H9 (cell line): ENCODE measurements at places on chromosomes 7 and 10.

- no peak for DNase-seq
Observed at GRCh38 chr10:123581656-123582055, 84.5 kb upstream of the GPR26 start.

DNA sequence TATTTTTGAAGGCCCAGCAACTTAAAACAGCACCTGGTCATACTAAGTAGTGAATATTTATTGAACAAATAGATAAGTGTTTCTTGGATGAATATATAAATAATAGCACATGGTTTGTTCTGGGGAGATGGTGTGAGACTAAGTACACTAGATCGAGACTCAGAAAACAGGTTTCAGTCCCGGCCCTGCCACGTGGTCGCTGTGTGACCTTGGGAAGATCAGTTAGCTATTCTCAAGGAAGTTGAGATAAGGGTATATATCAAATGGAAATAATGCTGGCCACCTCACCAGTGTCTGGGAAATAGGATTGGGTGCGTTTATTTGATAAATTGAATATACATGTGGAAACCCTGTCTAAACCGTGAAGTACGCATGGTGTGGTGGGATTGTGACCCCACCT is 354.6 kb downstream of the SDK1 start:
- DNase-seq = no peak

- peak; percentile 46 for DNase-seq
Observed at GRCh38 chr10:124152139-124153022, 59.0 kb upstream of the CHST15 start.

DNA sequence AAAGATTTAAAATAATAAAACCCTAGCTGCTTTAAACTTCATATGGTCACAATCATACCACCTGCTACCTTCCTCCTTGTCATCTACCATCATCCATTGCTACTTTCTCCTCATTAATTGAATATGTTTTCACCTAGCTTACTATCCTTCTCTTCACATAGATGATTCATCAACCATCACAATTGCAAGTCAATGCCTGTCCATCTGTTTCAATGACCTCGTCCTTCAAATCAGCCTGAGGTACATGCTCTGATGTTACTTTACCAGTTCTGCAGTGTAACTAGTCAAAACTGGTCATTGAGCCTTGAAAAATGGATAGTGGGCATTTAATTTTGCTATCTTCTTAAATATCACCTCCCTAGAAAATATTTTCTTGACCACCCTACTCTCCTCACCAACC is 164.7 kb downstream of the SEMA3E start:
- DNase-seq = no peak

DNA sequence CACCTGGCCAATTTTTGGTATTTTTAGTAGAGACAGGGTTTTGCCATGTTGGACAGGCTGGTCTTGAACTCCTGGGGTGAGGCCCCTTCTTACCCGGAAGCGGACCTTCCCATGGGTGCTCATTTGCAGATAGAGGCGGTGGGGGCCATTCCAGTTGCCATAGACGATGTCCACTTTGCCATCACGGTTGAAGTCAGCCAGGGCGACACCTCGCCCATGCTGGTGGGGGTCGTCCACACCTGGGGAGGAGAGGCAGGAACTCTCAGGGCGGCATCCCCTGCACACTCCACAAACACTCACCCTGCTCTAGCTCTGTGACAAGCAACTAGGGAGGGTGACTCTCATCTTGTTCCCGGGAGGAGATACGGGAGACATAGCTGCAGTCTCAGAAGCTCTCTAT is 54.9 kb downstream of the GOLGA7B start:
- DNase-seq = no peak

GRCh38 chr10:124173298-124173900 is 80.0 kb upstream of the CHST15 start:
- peak; percentile 23 for DNase-seq

DNA sequence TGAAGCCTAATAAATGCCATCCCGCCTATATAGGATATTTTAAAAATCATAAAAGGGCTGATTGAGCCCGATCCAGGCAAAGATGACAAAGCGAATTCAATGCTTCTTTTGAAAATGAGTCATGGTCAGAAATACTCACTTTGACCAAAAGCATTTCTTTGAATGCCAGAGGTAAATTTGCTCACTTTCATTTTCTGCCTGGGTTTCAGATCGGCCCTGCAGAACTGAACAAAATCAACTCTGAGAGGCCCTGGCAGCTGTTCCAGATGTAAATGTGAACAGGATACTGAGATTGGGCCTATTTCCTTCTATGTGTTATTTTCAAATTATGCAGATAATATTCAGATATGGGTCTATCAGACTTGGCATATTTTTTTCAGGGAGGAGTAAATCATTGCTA is 114.8 kb upstream of the ARID5B start:
- DNase-seq = no peak

GRCh38 chr7:116340943-116341907 is 130.9 kb downstream of the TES start:
- DNase-seq = no peak

DNA sequence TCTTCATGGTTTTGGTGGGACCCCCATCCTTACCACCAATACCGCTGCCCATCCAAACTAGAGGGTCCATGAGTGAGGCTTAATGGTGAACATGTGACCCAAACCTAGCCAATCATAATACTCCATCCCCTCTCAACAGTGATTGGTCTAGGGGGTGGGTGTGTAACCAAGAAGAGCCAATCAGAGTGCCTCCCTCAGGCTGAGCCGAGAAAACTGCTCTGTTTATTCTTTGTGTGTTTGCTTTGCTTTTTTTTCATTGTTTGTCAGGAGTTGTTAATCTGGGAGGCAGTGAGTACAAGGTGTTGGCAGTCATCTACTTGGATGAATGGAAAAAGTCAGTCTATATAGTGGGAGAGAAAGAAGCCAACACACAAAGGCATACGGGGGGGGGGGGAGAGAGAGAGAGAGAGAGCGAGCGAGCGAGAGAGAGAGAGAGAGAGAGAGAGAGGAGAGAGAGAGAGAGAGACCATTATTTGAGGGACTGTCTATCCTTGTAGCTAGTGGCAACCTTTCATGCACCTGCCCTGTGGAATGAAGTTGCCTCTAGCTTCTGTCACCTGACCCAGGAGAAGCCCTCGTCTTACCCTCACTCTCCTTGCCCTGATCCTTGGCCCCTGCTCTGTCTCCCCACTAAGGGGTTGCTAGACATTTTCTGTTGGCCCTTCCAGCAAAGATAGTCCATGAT is 441.7 kb downstream of the TYW1 start:
- DNase-seq = no peak

DNA sequence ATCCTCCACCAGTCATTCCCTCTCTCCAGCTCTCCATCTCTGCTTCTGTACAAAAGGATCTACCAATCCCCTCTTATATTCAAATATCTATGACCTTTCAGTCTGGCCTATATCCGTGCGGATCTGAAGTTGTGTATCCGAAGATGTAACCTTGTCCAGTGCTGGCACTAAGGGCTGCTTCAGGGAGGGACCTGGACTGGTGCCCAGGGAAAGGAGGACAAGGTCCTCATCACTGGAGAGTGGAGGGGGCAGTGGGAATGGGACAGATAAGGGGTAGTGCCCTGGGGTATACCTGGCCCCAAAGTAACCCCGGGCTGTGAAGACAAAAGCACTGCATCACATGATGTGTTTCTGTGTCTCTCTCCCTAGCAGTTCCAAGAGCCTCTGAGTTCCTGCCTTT is 1.8 kb downstream of the TMEM225B start:
- no peak for DNase-seq

DNA sequence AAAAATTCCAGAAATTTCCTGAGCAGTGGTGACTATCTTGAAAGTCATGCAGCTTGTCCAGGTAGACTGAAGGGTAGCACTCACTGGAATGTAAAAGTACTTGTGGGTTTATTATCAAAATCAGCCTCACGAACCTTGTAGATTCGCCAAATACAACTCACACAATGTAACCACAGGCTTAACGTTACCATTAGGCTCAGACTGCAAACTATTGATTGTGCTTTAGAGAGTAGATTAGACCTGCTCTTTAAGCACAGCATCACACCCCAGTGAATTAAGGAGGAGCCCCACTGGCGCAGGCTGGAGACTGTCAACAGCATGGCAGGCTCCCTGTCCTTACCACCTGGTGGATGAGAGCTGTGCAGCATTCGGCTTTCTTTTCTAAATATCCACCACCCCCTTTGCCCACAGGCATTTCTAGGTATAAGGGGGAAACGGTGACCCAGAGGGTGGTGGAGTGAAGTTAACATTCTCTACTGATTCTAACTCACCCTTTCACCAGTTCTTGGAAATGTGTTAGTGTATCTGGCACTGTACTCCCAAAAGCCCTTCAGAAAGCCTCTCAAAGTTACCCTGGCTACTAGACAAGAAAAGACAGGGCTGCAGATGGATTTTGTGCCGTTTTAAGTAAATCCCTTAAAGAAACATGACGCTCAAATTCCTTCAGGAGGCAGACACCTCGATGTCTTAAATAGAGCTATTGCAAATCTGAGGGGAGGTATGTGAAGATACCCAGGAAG is 56.6 kb downstream of the GSDME start:
- DNase-seq = no peak

DNA sequence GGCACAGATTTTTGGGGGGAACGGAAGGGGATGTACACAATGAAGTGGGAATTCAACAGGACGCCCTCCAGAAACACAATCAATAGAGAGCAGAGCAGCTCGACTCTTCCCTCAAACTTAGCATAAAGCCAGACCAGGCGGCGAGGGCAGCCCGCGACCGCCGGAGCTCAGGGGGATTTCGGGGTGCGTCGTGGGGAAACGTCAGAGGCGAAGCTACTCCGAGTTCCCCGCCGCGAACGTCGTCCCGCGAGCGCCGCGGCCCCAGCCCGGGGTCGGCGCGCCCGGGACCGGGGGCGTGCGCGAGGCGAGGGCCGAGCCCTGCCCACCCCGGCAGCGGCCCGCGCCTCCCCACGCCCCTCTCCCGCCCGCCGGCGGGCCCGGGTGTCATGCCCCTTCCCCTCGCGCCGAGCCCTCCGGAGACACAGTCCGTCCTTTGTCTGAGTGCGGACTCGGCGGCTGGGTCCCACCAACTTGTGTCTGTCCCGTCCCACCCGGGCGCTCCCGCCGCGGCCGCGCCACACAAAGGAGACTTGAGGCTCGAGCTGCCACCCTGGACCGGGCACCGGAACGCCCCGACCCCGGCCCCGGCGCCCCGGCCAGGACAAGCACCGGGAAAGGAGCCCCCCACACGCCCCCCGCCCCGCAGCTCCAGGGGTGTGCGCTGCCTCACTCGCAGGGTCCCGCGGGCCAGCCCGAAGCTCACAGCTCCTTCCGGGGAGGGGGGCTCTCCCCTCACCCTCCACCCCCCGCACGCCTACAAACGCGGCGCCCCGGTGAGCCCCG is 634 bp downstream of the EZH2 start:
- DNase-seq = no peak

- no peak for DNase-seq
Observed at GRCh38 chr10:100148353-100149211, 37.2 kb downstream of the ERLIN1 start.

GRCh38 chr7:111640416-111640815 is 78.1 kb upstream of the IMMP2L start:
- no peak for DNase-seq

DNA sequence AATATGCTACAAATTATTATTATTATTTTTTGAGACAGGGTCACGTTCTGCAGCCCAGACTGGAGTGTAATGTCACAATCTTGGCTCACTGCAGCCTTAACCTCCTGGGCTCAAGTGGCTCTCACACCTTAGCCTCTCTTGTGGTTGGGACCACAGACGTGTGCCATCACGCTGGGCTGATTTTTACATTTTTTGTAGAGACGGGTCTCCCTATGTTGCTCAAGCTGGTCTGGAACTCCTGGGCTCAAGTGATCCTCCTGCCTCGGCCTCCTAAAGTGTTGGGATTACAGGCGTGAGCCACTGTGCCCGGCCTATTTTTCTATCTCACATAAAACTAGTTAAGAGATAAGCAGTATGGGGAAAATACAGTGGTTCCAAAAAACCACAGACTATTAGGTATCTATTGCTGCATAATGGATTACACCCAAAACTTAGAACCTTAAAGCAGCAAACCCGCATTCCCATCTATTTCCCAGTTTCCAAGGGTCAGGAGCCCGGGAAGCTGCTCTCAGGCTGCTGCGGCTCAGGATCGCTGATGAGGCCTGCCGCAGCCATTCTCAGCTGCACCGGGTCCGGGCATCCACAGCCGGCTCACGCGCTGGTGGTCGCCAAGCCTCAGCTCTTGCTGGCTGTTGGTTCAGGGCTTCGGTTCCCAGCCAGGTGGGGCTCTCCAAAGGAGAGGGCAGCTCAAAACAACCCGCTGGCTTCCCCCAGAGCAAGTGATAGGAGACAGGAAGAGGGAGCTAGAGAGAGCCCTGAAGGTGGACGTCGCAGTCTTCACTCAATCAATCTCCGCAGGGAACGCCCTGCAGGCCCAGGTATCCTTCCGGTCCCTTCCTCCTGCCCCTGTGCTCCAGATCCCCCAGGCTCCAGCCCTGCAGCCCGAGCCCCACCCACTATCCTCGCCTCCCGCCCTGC is 128.2 kb downstream of the UBE2H start:
- DNase-seq = peak; percentile 99

DNA sequence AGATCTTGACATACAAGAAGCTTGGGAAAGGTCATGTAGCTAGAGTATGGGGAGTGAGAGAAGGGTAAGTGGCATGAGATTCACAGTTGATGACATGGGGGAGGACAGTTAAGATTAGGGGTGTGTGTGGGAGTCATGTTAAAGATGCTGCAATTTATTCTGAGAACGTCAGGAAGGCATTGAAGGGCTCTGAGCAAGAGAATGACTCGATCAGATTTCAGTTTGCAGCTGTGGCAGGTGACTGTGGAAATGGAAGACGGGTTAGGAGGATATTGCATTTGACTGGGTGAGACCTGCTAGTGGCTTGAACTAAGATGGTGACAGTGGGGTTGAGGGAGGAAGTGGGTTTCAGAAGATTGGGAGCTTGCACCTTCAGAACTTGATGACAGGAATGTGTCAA is 5.6 kb downstream of the CDC123 start:
- DNase-seq = no peak

DNA sequence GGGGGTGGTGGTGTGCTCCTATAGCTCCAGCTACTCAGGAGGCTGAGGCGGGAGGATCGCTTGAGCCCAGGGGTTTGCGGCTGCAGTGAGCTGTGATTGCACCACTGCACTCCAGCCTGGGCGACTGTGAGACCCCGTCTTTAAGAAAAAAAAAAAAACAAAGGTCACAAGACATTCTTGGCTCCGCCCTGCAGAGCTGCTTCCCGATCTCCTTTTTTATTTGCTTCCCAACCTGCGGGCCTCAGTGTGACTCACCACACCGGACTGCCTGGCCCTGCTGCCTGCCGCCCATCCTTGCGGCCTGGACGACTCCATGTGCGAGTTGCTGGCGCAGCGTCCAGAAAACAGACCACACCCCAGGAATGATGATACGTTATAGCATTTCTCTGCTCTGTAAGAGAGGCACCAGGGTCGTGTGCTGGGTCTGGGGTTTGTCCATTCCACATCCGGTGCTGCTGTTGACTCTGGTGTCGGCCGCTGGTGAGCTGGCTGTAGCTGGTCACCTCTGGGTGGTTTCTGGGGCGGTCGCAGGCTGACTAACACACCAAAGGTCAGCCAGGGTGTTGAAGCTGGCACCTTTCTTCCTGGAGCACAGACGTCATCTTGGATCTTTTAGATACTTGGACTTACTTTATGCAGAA is 123.6 kb downstream of the TCF7L2 start:
- DNase-seq = peak; percentile 88

GRCh38 chr10:13448216-13448615 is 80.6 kb downstream of the BEND7 start:
- DNase-seq = no peak

GRCh38 chr10:131210181-131210580 is 101.3 kb downstream of the TCERG1L start:
- DNase-seq = peak; percentile 14
